Cardiac fibroblast (primary cell): ENCODE measurements at places on chromosomes 2 and 18.

DNA sequence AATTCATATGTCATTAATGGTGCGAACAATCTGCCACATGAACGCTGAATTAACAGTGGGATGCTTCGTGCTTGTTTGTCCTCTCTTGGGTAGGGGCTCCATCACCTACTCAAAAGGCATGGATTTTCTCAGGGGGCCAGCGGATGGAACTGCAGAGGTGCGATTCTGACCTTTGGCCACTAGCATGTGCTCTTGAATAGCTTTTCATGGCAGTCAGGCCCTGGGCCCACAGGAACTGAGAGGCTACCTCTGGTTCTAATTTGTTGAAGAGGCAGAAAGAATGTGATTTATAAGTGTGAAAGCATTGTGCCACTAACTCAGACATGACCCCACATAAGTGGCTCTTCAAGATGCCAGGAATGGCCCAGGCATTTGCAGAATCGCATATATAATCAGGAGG lies 283.2 kb downstream of the INSIG2 start:
- peak; percentile 65 for DNase-seq

DNA sequence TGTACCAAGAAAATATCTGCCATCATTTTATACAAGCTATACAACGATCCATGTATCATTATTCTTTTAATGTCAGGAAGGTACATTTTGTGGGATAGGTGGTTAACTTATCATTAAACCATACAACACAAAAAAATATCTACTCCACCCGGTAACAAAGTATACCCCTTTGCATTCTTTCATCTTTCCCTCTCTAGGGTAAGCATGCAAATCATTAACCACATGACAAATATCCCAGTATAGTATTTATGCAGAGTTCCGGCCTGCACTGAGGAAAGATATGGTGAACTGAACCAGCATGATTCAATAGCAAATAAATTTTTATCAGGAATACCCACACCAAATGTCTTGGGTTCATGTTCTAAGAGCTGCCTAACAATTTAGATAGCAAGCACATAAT lies 22.5 kb upstream of the SULT1C2 start:
- no peak for DNase-seq

DNA sequence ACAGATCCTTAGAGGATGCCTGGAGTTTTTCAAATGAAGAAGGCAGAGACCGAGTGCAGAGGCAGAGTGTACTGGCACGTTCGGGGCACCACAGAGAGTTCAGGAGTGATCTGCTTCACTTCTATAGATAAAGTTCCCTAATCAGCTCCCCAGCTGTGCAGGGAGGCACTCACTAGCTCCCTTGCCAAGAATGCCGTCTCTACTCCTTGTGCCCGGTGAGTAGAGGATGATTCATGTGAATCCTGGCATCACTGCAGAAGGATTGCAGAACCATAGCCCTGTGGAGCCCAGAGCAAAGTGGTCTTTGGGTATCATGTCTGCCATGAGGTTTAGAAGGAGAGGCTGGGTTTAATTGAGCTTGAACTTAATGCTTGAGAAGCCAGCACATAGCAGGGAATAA lies 510.1 kb upstream of the RAB6C start:
- no peak for DNase-seq

GRCh38 chr18:77052983-77053309 lies 79.6 kb downstream of the MBP start:
- DNase-seq: no peak

DNA sequence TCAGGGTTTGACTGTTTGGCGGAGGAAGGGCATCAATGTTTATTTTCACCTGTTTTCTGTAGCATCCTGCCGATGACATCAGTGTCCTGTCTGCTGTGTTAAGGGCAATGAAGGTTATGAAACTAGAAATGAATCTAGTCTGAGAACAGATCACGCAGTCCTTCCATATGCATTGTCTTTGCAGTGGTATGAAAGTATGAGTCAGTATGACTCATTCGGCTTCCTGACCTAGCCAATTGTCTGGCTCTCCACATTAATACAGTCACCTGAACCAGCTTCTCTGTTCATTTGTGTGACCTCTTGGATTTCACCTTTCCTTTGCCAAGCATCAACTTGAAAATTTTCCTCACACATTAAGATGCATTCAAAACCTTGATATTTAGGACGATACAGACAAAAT lies 353.8 kb downstream of the RND3 start:
- peak; percentile 78 for DNase-seq

DNA sequence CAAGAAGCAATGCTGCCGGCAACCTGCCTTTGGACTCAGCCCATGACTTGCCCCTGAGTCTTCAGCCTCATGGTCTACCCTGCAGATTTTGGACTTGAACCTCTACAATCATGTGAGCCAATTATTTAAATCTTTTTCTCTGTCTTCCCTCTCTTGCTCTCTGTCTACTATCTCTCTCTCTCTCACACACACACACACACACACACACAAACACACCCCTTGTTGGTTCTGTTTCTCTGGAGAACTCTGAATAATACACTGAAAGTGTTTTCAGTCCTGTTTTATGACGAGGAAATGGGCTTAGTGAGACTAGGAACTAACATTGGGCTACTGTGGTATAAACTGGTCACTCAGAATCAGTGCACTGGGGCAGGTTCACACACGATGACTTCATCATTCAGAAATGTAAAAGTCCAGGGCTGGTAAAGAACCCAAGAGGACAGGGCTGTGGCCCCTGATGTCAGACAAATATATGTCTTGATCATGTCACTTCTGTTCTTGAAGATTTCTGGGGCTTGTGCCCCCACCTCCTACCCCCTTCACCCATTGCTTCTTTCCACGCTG lies 266.1 kb upstream of the SIX2 start:
- DNase-seq: no peak

- no peak for DNase-seq
Observed at GRCh38 chr2:33380001-33380609, 96.3 kb upstream of the RASGRP3 start.

DNA sequence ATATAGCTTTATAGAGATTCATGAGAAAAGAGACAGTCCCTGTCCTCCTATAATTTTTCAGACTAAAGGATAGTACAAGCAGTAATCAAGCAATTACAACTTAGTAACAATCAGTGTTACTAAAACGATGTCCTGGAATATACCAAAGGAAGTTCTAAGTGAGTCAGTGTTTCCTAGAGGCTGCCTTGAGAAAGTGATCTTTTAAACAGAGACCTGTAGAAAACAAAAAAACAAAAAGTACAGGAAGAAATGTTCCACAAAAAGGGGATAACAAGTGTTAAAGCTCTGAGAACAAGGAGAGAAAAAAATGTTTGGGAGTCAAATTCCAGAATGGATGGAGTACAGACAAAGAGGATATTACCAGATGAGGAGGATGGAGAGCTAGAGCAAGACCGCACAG lies 556.4 kb downstream of the ERBB4 start:
- peak; percentile 36 for DNase-seq

DNA sequence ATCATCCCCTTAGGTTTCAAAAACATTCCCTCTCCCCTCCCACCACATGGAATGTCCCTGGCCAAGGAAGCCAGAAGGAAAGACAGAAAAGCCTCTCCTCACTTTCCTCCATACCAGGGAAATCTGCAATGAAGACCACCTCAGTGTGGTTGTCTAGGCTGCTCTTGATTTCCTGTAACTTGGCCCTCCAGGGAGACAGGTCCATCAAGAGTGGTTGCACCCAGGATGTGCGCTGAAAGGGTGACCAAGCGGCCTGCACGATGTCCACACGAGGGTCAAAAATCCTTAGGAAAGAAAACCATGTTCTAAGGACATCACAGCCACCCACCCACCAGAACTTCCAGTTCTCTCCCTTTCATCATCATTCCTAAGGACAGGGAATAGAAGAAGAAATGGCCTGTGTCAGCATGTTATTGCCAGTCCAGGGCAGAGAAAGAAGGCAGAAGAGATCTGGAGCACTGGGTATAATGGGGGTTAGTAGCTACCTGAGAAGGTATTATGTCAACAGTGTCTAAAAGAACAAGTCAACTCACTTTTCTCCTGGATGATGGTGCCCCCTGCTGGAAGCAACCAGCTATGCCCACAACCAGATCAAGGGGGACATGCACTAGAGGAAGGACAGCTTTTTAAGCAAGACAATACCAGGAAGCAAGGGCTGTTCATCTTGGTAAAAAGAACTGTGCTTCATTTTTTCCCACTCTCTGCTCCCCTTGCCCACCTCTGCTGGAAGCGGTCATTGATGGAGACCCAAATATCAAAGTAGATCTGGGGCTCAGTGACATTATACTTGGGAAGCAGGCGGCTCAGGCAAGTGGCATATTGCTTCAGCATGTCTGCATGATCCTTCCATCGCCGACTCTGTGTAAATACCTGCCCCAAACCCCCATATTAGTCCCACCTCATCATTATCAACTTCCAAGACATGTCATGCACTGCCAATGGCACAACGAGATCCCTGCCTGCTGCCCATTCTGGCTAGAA lies 9.3 kb downstream of the GGCX start:
- peak; percentile 84 for DNase-seq

DNA sequence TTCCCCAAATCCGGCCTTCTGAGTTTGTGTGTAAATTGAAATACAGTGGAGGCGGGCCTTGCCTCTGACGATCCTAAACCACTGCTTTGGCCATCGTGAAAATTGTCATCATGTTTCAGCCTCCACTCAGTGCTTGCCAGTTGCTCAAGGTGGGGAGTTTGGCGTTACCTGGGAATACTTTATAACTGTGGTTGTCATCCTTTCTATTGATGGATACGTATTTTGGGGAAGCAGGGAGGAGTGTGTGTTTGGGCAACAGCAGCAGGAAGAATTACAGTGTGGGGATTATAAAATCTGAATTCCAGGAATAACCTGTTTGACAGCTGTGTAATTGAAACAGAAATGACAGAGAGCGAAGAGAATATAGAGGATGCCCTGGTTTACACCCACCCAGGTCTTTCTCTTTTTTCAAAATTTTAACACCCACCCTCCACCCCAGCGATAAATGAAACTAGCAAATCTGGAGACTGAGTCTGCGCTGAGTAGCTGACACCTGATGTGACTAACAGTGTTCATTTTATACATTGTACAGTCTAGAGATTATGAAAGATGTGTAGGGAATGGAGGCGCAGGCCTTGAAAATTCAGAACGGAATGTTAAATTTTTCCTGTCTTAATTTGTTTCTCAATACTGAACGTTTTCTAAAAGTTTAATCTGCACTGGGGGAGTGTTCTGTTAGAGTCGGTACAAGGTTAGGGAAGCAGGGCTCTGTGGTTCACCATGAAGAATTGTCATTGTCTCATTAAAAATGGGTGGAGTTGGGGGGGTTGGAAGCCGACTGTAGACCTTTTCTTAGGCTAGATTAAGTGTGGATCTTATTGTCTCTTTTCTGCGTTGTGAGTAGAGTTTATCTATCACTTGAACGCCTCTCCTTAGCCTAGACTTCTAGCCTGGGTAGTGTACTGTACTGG lies 1.6 kb downstream of the MAP4K4 start:
- peak; percentile 43 for DNase-seq

GRCh38 chr2:160813506-160813858 lies 319.9 kb upstream of the RBMS1 start:
- no peak for DNase-seq

- DNase-seq: peak; percentile 79
Observed at GRCh38 chr18:44537526-44537925, 143.2 kb upstream of the SETBP1 start.

- DNase-seq: peak; percentile 28
Observed at GRCh38 chr2:237931205-237931721, 35.6 kb upstream of the UBE2F start.

- DNase-seq: peak; percentile 75
Observed at GRCh38 chr2:166057370-166058164, 70.3 kb downstream of the SCN1A start.

- DNase-seq: peak; percentile 78
Observed at GRCh38 chr2:143110758-143111428, 18.3 kb upstream of the ARHGAP15 start.

DNA sequence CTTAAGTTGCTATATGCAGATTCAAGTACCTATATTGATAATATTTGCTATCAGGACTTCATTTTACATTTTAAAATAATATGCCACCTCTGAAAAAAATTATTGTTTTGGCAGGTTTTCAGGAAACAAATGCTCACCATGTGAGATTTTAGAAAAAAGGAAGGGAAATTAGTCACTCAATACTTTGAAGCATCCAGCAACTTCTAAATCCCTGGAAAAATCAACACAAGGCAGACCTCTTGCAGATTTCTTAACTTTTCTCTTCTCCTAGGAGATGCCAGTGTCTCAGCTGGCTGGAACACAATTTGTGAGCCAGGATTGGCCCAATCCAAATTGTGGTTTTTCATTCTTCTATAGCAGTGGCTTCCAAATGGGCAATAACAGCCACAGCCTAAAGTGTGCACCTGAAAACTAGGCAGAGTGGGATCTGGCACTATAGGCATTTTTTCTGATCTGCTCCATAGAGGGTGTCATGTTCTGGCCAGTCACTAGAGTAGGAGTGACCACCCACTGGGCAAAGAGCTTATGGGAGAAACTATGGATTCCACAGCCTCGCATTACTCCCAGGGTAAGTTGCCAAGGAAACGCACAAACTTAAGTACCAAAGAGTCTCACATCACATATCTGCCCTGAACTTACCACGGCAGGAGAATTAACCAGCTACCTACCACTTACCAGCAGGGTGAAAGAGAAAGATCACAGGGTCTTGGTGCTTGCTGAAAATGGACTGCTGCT lies 28.1 kb upstream of the THOC1 start:
- no peak for DNase-seq

DNA sequence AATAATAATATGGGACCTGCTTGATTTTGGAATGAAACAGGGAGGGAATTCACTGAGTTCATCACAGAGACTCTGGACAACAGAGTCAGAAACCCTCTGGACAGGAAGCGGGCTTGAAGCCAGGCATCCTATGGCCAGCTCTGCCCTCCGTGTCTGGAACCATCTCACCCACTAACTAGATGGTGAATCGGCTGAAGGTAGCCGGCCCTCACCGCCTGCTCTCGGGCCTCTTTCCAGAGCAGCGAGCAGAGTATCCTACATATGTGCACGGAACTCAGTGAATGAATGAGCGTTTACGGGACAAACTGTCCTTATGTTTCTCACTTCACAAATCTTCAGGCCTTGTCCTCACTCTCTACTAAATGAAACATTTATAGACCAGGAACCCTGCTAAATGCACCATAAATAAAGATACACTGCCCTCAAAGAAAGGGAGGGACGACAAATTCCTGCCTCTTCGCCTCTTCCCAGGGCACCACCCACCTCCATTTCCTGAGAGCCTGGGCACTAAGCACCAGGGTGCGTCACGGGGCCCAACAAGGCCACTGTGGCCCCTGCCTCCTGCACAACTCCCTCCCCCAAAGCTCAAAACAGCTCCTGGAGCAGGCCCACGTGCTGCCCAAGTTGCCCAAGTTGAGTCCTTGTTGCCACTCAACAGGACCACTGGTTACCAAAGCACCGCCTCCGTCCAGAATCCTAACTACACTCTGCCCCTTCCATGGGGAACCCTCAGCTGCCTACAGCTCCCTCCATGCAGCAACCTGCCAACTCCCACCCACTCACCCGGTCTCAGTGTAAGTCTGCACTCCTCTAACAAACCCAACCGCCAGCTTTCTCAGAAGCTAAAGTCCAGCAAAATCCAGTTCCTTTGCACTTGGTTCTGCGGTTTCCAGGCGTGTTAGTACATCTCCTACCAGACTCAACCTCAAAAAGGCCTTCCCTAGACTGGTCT lies 1.7 kb downstream of the TBC1D8 start:
- DNase-seq: no peak

- no peak for DNase-seq
Observed at GRCh38 chr2:32068-32467, 14.2 kb downstream of the FAM110C start.

- no peak for DNase-seq
Observed at GRCh38 chr2:535222-535621, 142.0 kb downstream of the TMEM18 start.
